Right lobe of liver (tissue), 6 donors: ENCODE measurements at places on chromosomes 7 and 10.
A peak's percentile ranks its signal among the peaks of the same experiment; 100 is the strongest.

- peak; percentile 80 for DNase-seq
- H3K4me1 ChIP-seq = peaks cover 11% of the 10 kb centered on the region
- no peaks in the 10 kb centered on the region for H3K27me3 ChIP-seq
These were observed 19.5 kb downstream of the WNT8B start for GRCh38 chr10:100482181-100482833.

- H3K4me3 ChIP-seq = no peak overlapping the region
- no peak for DNase-seq
- no peaks in the 10 kb centered on the region for H3K27me3 ChIP-seq
- no peaks in the 10 kb centered on the region for H3K36me3 ChIP-seq
These were observed 46.4 kb downstream of the AOAH start for GRCh38 chr7:36677769-36678437.

DNA sequence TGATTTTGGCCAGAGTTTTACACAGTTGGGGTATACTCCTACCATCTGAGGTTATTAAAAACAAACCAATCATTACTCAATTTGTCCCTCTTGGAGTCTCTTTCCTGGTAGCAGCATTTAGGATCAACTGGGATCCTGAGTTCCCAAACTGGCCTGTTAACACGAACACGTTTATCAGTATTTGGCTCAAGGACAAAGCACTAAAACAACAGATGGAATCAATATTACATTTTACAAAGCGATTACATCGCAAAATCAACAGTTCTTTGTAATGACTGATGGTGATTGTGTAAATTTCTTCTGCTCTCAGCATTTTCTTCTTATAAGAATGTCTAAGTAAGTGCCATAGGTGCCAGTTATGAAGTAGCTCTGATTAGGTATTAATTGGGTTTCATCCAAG lies 582.9 kb upstream of the ANKRD30A start:
- no peaks in the 10 kb centered on the region for H3K27me3 ChIP-seq
- H3K4me3 ChIP-seq = no peak overlapping the region
- H3K27ac ChIP-seq = no peak overlapping the region
- no peaks in the 10 kb centered on the region for H3K36me3 ChIP-seq

DNA sequence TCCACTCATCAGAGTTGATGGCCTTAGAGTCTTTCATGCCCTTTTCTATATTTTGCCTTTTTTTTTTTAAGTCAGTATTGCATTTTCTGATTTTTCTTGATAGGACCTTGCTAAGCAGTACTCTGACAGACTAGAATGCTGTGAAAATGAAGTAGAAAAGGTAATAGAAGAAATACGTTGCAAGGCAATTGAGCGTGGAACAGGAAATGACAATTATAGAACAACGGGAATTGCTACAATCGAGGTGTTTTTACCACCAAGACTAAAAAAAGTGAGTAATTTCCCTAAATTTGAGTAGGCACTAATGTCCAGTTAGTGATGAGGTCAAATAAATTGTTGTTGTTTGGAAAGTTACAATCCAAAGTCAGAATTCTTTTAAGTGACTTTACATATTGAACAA lies 7.4 kb downstream of the NUB1 start:
- no peaks in the 10 kb centered on the region for H3K4me1 ChIP-seq
- peaks cover 51% of the 10 kb centered on the region for H3K36me3 ChIP-seq
- peak overlapping the region; percentile 85 for H3K27ac ChIP-seq
- no peak overlapping the region for H3K4me3 ChIP-seq

- no peak overlapping the region for H3K4me3 ChIP-seq
- DNase-seq = no peak
- H3K36me3 ChIP-seq = no peaks in the 10 kb centered on the region
These were observed 136.2 kb downstream of the WDR11 start for GRCh38 chr10:120987359-120987758.

GRCh38 chr7:7228472-7228871 lies 46.1 kb downstream of the C1GALT1 start:
- no peaks in the 10 kb centered on the region for H3K36me3 ChIP-seq
- H3K4me3 ChIP-seq = no peak overlapping the region
- no peaks in the 10 kb centered on the region for H3K27me3 ChIP-seq
- H3K27ac ChIP-seq = no peak overlapping the region
- no peak for DNase-seq

DNA sequence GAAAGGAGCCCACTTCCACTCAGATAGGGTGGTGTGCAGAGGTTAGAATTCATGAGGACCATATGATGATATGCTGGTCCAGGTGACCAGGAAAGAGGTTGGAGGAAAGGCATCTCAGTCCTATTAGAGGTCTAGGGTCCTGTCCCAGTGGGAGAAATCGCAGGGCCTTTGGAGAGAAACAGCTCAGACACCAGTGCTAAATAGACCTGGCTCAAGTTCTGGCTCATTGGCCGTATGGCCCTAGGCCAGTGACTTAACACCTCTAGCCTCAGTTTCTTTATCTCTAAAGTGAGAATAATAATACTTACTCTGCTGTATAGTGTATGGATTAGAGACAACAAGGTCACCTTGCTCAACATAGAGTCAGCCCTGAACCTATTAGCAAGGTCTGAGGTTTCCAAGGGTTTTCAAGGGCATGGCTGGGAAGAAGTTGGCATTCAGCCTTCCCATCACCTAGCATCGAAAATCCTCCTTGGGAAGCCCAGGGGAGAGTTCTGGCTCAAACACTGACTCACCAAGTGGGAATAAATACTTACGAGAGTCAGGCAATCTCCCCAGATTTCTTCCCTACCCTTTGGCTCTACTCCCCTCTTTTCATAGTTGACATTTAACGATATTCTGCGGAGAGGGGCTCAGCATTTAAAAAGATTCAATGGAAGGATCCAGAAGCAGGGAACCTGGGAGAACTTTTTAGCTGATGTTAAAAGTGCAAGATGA lies 473.1 kb upstream of the PODXL start:
- no peaks in the 10 kb centered on the region for H3K36me3 ChIP-seq
- DNase-seq = no peak
- H3K27me3 ChIP-seq = no peaks in the 10 kb centered on the region
- H3K4me3 ChIP-seq = no peak overlapping the region
- no peaks in the 10 kb centered on the region for H3K4me1 ChIP-seq
- no peak overlapping the region for H3K27ac ChIP-seq

- no peaks in the 10 kb centered on the region for H3K36me3 ChIP-seq
- no peaks in the 10 kb centered on the region for H3K4me1 ChIP-seq
- no peaks in the 10 kb centered on the region for H3K27me3 ChIP-seq
- DNase-seq = no peak
- no peak overlapping the region for H3K27ac ChIP-seq
These were observed 62.7 kb downstream of the MET start for GRCh38 chr7:116734710-116735109.

DNA sequence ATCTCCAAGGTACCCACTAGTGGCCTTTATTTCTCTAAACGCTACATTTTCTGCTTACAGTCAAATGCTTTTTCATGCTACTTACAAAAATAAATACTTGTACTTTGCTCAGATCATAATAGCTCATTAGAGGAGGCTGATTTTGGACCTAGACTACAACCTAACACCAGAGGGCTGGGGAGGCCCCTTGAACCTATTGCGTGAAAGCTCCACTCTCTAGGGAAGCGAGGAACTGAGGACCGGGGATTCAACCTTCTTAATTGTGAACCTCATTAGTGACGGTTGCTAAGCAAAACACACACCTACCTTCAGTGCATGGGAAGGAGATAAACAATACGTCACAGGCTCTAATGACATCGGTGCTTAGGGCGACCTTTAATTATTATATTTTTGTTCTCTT lies 92.1 kb downstream of the EBF3 start:
- no peak overlapping the region for H3K4me3 ChIP-seq
- no peaks in the 10 kb centered on the region for H3K36me3 ChIP-seq
- no peak overlapping the region for H3K27ac ChIP-seq
- H3K27me3 ChIP-seq = no peaks in the 10 kb centered on the region

GRCh38 chr10:123323884-123324283 lies 169.7 kb downstream of the BUB3 start:
- DNase-seq = no peak
- no peaks in the 10 kb centered on the region for H3K4me1 ChIP-seq
- H3K4me3 ChIP-seq = no peak overlapping the region
- H3K27me3 ChIP-seq = no peaks in the 10 kb centered on the region
- H3K36me3 ChIP-seq = no peaks in the 10 kb centered on the region
